ENCODE measurements at places on chromosomes 3 and 15. TPM values are rescaled to one million over a fixed set of nuclear protein-coding genes. Genes with fewer than 3 reads are reported as not detected.

Gene HYAL1
- polyA plus RNA-seq = 5.9 TPM

Gene FBXO40
- not detected for polyA plus RNA-seq

Gene SPPL2A
- polyA plus RNA-seq = 99.6 TPM

Gene ZNF662
- 37.7 TPM for polyA plus RNA-seq

Gene SH2D7
- 0.72 TPM for polyA plus RNA-seq

DNA sequence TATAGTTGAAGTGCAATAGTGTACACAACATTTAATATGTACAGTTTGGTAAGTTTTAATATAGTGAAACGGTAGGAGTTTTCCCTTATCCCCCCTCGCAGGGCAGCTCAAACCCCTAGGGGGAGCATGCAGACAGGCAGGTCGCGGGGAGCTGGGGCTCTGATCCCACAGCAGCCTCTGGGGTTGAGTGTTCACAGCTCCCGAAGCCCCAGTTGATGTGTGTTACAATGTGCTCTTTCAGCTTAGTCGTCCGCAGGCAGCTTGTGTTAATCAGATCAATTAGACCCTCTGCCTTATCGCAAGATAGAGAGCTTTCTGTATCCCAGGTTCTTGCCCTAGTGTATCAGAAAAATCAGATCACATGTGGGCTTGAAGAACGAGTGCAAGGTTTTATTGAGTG is 143.1 kb upstream of the CHRNA7 start:
- no peak for DNase-seq

DNA sequence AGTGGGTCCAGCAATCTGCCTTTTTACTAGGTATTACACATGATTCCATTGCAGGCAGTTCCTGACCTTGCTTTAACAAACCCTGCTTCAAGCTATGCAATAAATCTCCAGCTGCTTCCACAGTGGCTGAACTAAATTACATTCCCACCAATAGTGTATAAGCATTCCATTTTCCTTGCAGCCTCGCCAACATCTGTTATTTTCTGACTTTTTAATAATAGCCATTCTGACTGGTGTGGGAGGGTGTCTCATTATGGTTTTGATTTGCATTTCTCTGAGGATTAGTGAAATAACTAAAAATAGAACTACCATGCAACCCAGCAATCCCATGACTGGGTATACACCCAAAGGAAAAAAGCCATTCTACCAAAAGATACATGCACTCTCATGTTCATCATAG is 36.4 kb upstream of the DNAJC13 start:
- no peak for DNase-seq

GRCh38 chr3:146655333-146655996 is 50.3 kb upstream of the PLSCR5 start:
- no peak for DNase-seq
